ENCODE measurements at places on chromosomes 7 and 10. TPM values are rescaled to one million over a fixed set of nuclear protein-coding genes. Genes with fewer than 3 reads are reported as not detected.

The STEAP2 gene
- 11.2 TPM for total RNA-seq

The NPS gene
- not detected for total RNA-seq

The ITPRIP gene
- 40.2 TPM for total RNA-seq

The CYP26C1 gene
- not detected for total RNA-seq

The KNDC1 gene
- 8.3 TPM for total RNA-seq

The CADPS2 gene
- 54.0 TPM for total RNA-seq

The TAS2R4 gene
- 4.7 TPM for total RNA-seq

The CCDC172 gene
- total RNA-seq, result not detected

The CLCN1 gene
- total RNA-seq, result 3.9 TPM

The MRC1 gene
- total RNA-seq, result 16.8 TPM

The OR6B1 gene
- not detected for total RNA-seq

The ABCB1 gene
- 22.8 TPM for total RNA-seq

The TAS2R3 gene
- 7.1 TPM for total RNA-seq

The PPIF gene
- total RNA-seq, result 34.0 TPM

The SEMA3E gene
- 2.6 TPM for total RNA-seq

The PON3 gene
- 1.9 TPM for total RNA-seq

The BMPER gene
- total RNA-seq, result 19.5 TPM

The PSD gene
- 11.7 TPM for total RNA-seq

The COL17A1 gene
- 1.2 TPM for total RNA-seq

The EVX1 gene
- not detected for total RNA-seq

The EIF5AL1 gene
- total RNA-seq, result 0.12 TPM

The AKR1D1 gene
- total RNA-seq, result 0.06 TPM

The GRM3 gene
- total RNA-seq, result 0.18 TPM

The HOXA3 gene
- 77.4 TPM for total RNA-seq

The DGKB gene
- total RNA-seq, result 4.6 TPM

The C10orf105 gene
- total RNA-seq, result 0.06 TPM

The GPR26 gene
- total RNA-seq, result not detected

The CHST15 gene
- 30.2 TPM for total RNA-seq

The TFR2 gene
- total RNA-seq, result 5.3 TPM

The BAMBI gene
- total RNA-seq, result 32.5 TPM

The PTF1A gene
- total RNA-seq, result not detected

The HBP1 gene
- total RNA-seq, result 139 TPM

The PIP4K2A gene
- 29.1 TPM for total RNA-seq

All from metanephros (tissue), 2 donors.